CD8-positive, alpha-beta memory T cell (primary cell): ENCODE measurements at places on chromosomes 16 and 17. TPM values are rescaled to one million over a fixed set of nuclear protein-coding genes. Genes with fewer than 3 reads are reported as not detected.

CDRT15 gene
- not detected for polyA plus RNA-seq

HBA1 gene
- polyA plus RNA-seq, result 1.6 TPM

DNA sequence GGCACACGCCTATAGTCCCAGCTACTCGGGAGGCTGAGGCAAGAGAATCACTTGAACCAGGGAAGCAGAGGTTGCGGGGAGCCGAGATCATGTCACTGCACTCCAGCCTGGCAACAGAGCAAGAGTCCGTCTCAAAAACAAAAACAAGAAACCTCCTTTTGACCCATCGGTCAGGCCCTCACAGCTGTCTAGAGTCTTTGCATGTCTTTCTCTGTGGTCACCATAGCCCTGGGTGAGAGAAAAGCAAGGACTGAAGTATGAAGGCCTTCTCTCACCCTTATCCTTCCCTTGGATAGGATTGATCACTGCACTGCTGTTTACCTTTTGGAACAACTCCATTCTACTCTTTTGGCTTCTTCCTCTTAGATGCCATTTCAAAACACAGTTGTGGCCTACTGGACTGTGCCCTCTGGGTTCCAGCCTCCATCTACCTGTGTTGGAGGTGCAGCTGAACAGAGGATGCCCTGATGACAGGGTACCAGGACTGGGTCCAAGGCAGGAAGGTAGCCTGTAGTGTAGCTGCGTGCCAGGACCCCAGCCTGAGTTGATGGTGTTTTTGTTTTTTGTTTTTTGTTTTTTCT lies 37.1 kb downstream of the LDHD start:
- DNase-seq, result no peak

DNA sequence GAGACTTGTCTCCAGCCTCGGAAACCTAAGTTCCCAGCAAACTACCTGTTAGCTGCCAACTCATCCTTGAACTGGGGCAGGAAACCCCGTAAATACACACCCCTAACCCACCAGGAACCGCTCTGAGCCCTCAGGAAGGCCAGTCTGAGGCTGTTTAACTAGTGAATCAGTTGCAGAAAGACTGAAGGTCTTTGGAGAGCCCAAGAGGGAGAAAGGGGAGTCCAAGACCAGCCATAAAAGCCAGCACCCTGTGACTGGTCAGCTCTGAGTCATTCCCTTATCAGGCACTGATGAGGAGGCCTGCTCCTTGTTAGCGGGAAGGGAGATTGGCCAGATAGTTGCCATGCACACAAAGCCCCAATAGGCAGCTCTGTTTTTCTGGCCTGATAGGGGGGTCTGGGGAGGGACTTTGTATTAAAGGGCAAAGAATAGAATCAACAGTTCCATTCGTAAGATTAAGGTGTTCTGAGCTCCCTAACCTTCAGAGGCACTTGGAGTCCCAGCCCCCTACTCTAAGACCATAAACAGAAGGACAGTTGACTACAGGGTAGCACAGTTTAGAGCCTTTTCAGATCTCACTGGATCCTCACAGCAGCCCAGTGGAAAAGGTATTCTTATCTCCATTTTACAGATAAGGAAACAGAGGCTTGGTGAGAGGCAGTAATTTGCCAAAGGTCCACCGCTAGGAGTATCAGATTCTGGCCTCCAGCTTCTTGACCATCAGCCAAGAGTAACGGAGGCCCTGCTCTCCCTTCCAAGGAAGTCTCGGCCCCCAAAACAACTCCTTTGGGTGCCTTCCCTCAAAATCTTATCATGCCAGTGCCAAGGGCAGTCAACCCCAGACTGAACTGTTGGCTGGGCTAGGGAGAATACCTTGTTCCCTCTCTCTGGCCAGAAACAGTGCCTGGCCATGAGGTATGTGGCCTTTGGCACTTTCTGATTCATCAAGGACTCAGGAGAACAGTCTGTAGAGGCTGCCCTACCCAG lies 2.2 kb upstream of the KRT19 start:
- DNase-seq, result no peak

GRCh38 chr17:72351884-72352346 lies 231.1 kb downstream of the SOX9 start:
- no peak for DNase-seq

DNA sequence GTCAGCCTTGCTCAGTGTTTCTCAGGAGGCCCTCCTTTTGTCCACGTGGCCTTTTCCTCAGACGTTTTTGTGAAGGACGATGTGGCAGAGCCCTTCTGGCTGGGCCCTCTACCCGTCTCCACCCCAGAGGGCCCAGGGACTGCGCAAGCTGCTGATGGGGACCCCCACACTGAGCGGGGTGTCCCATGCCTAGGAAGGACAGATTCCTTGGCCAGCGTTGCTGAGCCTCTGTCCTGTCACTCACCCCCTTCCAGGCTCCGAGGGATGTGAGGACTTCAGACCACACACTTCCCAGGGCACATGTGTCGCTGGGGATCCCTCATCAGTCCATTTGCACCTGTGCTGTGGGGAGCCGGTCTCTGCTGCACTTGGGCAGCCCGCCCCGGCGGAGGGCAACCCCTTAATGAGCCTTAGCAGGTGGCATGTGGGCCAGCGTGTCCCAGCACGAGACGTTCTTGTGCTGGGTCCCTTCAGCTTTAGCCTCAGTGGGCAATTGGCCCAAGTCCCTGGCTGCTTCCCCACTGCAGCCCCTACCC lies 48.3 kb downstream of the NT5M start:
- DNase-seq, result no peak

- no peak for DNase-seq
Measured at GRCh38 chr16:160691-161190, 5.0 kb upstream of the HBM start.

GRCh38 chr17:57559634-57560318 lies 185.3 kb downstream of the CCDC182 start:
- DNase-seq, result no peak

ANKRD13B gene
- 0.35 TPM for polyA plus RNA-seq

PDILT gene
- polyA plus RNA-seq, result not detected

GRCh38 chr16:85057948-85058347 lies 30.4 kb downstream of the KIAA0513 start:
- DNase-seq, result no peak

DNA sequence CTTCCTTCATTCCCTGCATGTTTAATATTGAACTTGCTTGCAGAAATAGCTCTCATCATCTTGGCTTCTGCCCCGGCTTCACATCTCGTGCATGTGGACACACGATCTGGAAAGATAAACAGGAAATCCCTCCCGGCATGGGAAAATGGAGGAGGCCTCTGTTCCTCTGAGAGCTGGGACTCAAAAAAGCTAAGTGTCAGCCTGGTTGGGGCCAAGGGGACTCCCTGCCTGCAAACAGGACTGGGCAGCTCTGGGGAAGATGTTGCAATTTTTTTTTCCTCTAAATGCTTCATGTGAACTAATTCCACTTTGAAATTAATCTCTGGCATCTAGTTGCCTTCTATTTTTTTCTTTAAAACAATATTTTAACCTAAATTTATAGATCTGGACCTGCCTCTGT lies 24.8 kb downstream of the ITPRIPL2 start:
- no peak for DNase-seq

- no peak for DNase-seq
Measured at GRCh38 chr17:4566785-4567184, 6.4 kb upstream of the GGT6 start.

NDE1 gene
- polyA plus RNA-seq, result 55.9 TPM

GRCh38 chr17:14747603-14747950 lies 446.7 kb downstream of the HS3ST3B1 start:
- no peak for DNase-seq

- no peak for DNase-seq
Measured at GRCh38 chr17:82491196-82491530, 28.4 kb upstream of the FOXK2 start.

DNA sequence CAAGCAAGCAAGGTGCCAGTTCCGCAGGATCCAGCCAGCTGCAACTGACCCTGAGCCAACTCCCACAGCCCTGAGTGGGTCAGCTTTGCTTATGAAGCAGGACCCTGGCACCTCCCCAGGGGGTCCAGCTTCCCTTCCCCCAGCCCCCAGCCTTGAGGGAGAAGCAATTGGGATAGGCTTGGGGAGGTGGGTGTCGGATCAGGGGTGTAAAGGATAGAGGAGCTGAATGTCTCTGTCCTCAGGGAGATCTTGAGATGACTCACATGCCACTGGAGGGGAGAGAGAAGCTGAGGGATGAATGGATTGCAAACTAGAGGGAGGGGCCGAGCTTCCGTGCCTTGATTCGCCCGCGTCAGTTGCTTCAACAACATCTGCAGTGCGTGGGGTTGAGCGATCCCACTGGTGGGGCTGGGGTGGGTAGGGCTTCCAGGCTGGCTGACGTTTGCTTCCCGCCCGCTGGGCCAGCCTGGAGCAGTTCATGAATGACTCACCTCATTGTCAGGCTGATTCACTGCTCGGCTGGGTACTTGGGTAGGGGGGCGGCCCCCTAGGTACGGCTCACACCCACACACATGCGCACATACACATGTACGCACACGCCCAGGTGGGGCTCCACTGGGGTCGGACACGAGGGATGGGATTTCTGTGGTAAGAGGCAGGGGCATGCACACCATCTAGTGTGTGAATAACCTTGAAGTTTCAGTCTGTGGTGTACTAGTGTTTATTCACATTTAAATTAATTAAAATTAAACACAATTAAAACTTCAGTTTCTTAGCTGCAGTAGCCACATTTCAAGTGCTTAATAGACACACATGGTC lies 3.6 kb upstream of the HROB start:
- DNase-seq, result no peak

- no peak for DNase-seq
Measured at GRCh38 chr17:58913971-58914769, 158.5 kb downstream of the PPM1E start.

- no peak for DNase-seq
Measured at GRCh38 chr17:48162946-48163506, 55.5 kb downstream of the SNX11 start.

- DNase-seq, result no peak
Measured at GRCh38 chr16:1416521-1416941, 2.0 kb upstream of the UNKL start.

GRCh38 chr16:24452724-24453123 lies 86.6 kb upstream of the RBBP6 start:
- DNase-seq, result no peak

GRCh38 chr17:5283571-5284315 lies 1.7 kb downstream of the RABEP1 start:
- DNase-seq, result no peak

GRCh38 chr17:73643852-73644144 lies 447 bp downstream of the SDK2 start:
- no peak for DNase-seq

- DNase-seq, result no peak
Measured at GRCh38 chr16:70723740-70724145, 37.9 kb upstream of the MTSS2 start.

DNA sequence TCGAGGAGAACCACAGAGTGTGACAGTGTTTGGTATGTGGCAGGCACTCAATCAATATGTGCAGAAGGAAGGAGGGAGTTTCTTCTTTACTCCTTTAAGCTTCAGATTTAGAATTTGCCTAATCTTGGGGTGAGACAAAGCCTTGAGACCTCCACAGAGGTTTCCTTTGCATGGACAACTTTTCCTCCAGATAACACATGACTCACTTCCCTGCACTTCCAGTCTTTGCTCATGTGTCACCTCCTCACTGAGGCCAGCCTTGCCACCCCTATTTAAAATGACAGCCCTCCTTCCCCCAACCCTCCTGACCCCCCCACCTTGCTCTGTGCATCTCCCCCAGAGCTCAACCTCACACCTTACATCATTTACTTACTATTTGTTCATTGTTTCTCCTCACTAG lies 17.4 kb upstream of the NOS2 start:
- no peak for DNase-seq

DNA sequence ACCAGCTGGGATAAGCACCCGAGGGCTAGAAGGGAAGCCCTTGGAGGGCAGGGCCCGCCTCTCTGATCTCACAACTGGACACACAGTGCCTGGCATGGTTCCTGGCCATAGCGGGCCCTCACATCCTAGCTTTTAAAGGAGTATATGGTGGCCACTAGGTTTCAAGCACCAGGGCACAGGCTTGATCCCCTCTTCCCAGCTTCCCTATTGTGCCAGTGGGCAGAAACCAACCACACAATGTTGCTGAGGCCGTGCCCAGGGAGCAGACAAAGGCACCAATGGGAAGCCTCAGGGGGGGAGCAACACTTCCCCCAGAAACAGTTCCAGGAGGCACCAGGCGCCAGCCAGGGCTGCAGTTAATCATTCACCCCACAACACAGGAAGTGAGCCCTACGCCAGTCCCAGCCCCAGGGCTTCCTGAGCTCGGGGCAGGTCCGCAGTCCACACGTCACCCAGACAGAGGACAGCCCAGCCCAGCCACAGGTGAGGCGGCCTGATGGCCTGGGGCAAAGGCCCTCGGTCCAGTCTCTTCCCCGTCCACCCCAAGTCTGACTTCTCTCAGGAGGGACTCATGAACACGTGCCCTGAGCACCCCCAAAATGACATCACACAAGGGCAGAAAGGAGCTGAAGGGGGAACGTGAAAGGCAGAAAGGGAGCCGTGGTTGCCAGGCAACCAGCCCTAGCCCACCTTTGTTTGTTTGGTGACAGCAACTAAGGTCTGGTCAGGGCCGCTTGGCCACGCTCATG lies 12.8 kb downstream of the SMIM5 start:
- DNase-seq, result no peak

- DNase-seq, result peak; percentile 78
Measured at GRCh38 chr17:80260791-80261158, at the start of gene RNF213. RNF213 (plus strand) TSS chr17:80260852; CDS start chr17:80263682, 2,830 bp downstream.
